ENCODE measurements at places on chromosomes 16 and 17.

DNA sequence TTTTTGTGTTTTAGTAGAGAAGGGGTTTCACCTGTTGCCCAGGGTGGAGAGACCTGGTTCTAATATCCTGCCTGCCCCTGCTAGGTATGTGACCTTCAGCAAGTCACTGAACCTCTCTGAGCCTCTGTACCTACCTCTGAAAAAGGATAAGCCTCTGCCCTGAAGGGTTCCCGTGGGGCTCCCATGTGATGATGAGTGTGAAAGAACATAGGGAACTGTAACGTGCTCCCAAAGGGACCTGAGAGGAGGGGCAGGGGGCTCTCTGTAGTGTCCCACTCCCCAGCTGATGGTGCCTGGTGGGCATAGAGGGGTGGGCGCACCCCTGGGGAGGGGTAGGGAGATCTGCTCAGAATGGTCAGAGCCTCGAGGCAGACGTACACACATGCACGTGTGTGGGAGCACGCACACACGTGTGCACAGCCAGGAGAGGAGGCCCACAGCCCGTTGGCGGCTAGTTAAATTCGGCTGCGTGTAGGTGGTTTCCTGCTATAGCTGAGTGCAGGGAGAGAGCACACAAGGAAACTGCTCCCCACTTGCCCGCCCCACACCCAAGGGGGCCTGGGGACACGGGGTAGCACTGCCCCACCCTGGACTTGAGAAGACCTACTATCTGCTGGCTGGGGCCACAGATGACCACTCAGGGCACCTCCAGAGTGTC lies 6.7 kb downstream of the KCNH4 start:
- no peak for DNase-seq

GRCh38 chr16:8505327-8505991 lies 84.9 kb downstream of the TMEM114 start:
- DNase-seq = no peak

- DNase-seq = no peak
Measured at GRCh38 chr17:49337884-49338283, 24.2 kb downstream of the ZNF652 start.

DNA sequence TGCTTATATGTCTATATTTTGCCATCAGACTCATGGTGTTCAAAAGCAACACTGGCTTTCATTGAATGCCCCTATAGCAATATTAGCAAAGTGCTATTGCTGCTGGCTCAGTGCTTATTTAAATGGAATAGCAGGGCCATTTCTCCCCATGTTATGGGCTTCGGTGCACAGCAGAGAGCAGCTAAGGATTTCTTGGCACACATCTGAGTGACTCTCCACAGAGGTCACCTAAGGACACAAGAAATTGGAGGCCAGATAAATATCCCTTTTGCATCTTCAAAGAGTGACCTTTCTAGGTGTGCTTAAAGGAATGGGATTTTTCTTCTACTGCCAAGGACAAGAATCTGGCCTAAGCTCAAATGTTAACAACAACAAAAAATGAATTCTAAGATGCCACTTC lies 751.8 kb downstream of the CDH11 start:
- DNase-seq = no peak

GRCh38 chr17:68497885-68498319 lies 14.3 kb upstream of the PRKAR1A start:
- DNase-seq = no peak

DNA sequence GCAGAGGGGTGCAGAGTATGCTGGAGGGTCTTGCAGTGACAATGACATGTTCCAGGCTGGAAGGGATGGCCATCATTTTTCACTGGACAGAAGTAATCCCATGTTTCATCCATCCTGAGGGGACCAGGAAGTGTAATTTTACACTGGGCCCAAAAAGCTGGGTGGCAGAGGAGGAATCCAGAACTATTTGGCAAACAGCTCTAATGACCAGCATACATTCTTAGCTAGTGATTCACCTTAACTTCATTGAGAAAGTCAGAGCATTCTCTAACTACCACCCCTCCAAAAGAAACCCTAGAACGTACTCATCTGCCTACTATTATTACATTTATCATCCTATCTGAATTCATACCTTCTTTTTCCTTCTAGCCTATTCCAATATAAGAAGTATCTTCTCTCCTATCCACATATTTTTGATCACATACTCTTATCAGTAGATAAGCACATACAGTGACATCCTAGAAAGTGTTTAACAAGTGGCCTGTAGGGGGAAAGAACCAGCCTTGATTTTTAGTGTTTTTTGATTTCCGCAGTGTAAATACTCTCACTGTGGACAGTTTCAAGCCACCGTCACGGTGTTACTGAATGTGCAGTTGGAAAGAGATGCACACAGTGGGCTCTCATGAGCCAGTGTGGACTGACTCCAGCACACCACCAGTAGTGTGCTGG lies 118.1 kb downstream of the FTO start:
- no peak for DNase-seq

GRCh38 chr16:65521633-65522328 lies 399.9 kb upstream of the CDH11 start:
- DNase-seq = no peak
